Activated CD4-positive, alpha-beta T cell treated with anti-CD3 and anti-CD28 coated beads, Interleukin-2, Interleukin-6, amounts not matched to agents 100 ng/mL and 50 ng/mL, durations not matched to agents 16 hours and 8 hours (primary cell): ENCODE measurements at places on chromosomes 5 and 9.
A peak's percentile ranks its signal among the peaks of the same experiment; 100 is the strongest.

GRCh38 chr5:148147415-148147814, 20.9 kb upstream of the SPINK14 start:
- DNase-seq: no peak

- no peak for DNase-seq
Measured at GRCh38 chr5:82234885-82235284, 43.3 kb downstream of the RPS23 start.

DNA sequence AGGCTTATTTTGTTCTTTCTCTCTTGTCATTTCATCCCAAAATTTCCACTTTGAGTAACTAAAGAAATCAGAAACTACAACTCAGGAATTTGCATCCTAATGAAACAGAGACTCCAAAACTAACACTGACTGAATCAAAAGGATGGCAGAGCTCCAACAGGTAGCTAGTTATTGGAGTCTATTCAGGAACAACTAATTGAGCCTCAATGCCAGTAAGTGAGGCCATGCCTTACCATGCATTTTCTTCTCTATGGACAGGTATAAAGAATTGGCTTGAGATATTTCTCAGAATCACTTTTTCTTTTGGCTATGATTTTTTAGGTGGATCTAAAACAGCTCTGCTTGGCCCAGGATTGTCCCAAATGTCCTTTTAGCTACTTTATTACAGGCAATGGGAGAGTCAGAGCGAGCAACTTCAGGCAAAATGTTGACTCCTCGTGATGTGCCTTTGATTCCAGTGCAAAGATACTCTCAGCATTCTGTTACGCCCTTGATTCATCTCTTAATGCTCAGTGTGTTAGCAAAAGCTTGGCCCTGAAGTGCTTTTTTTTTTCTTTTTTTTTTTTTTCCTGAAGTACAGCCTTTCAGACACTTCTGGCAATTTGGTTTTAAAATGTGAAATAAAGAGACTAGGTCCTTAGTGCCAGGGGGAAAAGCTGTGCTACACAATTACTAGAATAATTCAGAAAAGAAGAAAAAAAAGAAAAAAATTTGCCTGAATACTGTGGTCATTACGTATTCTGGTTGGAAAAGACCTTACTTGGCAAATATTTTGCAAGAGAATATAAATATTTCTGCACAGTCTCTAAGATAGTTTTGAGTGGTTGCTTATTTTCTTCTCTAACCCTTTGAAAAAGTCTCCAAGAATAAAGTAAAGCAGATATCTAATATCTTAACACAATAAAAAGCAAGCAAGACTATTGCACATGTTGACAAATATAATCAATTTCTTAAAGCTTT, 423.7 kb downstream of the ANXA1 start:
- DNase-seq: no peak

DNA sequence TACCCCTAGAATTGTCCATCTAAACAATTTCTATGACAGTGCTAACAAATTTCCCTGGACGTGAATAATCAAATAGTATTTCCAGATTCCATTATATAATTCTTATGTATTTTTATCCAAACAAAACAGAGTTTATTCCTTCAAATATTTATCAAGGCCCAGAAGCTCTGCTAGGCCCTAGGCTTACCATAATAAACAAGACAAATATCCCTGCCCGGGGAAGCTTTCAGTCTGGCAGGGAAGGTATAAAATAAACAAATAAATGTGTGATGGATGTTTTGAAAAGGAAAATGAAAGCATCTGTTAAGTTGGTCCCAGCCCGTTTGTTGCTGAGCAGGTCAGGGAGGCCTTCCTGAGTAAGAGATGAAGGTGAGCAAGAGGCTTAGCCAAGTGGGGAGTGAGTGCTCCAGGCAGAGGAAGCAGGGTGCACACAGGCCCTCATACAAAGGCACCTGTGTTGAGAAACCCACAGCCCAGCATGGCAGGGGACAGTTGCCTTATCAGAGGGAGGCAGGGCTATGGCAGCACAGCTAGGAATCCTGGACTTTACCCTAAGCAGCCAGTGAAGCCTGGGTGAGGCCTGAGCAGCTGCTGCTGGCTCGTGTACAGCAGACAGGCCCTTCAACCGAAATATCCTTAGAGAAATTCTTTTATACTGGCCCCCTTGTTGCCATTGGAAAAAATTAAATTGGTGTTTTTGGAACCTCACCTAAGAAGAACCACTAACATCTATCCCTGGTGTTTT, 7.7 kb upstream of the SLC35D2 start:
- DNase-seq: no peak

- DNase-seq: no peak
Measured at GRCh38 chr5:77697692-77698091, 59.2 kb upstream of the OTP start.

- no peak for DNase-seq
Measured at GRCh38 chr5:60576425-60576824, 123.5 kb downstream of the DEPDC1B start.

GRCh38 chr5:75668445-75668844, 48.8 kb downstream of the POC5 start:
- DNase-seq: no peak

DNA sequence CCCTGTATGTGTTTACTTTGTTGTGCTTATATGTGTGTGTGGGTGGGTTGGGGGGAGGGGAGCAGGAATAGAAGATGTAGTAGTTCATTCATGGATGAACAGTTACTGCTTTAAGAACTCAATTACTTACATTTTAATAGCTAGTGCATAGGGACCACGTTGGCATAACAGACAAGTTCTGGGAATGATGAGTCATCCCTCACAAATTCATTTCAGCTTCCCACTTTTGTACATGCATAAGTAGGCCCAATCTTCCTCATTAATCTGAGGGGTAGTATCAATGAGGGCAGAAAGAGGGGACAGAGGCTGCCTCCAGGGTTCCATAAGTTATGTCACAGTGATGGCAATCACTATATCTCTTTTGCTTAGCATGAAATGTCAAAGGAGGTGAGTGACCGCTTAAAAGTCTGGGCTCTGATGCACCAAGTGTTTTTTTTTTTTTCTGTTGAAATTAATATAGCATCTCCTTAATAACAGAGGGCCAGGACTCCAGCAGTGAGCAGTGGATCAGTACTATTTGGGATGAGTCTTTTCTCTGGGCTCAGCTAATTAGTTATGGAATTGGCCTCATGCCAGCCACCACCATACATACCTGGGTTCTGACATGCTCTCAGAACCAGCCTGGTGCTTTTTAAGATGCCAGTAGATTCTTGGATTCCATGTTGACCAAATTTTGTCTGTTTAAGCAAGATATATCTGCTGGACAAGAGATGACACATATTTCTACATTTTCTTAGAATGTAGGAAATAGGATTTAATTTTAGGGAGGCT, 37.1 kb downstream of the PRDM6 start:
- no peak for DNase-seq

- peak; percentile 75 for DNase-seq
Measured at GRCh38 chr5:131389096-131389868, 125.4 kb downstream of the CDC42SE2 start.

DNA sequence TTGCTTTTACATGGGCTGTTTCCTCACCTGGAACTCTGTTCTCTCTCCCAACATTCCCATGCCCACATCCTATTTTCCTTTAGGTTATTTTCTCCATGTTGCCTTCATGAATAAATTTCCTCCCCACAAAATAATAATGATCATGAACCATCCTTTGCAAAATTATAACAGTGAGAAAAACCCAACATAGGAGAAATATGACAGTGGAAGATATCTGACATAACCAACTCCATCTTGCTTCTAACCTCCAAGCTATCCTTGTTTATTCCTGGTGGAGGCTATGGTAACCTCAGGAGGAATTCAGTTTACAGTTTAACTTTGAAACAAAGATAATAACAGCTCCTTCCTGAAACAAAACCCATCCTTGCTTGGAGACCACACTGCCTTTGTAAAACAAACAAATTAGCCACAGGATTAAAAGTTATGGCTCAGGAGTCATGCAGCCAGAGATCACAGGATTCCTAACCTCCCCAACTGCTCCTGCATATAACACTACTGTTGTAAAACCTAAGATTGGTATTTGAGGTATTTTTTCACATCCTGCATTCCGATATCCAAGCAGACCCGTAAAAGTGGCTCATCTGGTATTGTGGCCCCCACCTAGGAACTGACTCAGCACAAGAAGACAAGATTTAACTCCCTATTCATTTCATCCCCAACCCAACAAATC, 212.4 kb downstream of the TRIM32 start:
- no peak for DNase-seq

- DNase-seq: no peak
Measured at GRCh38 chr5:76325326-76325725, 77.8 kb upstream of the IQGAP2 start.

DNA sequence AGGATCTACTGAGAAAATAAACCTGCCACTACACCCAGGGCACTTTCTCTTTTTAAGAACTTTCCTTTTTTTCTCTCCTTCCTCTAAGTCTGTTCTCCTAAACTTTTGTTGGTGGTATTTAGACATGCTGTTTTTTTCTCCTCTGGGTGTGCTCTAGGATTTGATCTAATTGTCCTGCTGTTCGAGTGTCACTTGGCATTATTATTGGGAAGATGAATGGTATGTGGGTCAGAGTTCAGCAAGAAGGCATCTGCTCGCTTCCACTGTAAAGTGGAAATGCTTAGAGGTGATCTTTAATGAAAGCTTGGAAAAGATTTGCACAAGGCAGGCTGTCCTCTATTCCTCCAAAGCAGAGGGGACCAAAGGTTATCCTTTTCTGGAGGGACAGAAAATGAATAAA, 1.3 kb upstream of the PLPPR1 start:
- DNase-seq: no peak

DNA sequence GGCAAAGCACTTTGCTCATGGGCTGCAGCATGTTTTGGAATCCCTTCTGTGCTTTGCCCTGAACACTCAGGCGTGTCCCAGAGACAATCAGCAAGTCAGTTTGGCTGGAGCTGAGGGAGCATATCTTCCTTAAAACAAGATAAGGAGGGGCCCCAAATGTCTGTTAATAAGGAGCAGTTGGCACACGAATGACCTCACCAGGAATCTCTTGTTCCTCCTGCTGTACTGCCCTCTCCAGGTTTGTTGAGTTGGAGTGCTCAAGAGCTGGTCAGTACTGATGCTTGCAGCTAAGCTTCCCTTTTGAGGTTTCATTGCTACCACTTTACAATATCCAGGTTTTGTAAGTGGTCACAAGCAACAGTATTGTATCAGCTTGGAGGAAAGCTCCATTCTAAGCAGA, 101.3 kb upstream of the EGFLAM start:
- no peak for DNase-seq

DNA sequence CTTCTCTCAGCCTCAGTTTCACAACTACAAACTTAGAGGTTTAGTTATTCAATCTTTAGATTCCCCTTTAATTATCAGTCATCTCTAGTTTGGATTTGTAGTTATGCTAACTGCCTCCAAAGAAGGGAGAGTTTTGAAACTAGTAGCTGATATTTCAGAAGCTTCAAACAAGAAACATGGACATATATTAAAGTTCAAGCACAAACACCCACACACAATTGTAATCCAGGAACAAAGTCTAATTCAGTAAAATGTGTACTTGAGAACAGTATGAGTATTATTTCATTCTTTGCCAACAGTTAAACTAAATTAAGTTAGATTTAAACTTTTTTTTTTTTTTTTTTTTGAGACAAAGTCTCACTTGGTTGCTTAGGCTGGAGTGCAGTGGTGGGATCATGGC, 71.2 kb upstream of the ABCA1 start:
- no peak for DNase-seq

DNA sequence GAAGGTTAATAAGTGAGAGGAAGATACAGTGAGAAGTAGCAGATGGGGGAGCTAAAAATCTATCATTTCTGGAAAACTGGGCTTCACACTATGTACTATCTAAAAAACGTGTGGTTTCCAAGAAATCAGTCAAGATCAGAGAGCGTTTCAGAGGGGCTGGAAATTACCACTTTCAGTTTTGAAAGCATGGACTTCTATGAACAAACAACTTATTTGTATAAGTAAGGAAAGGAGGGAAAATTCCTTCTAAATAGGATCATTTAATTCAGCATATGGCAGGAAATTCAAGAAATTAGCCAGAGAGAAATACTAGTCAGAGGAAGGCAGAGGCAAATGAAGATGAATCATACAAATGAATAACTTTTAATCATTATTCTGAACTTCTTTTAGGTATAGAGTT, 11.3 kb downstream of the TNC start:
- DNase-seq: no peak

- peak; percentile 62 for DNase-seq
Measured at GRCh38 chr5:169702693-169703481, 65.8 kb downstream of the DOCK2 start.

GRCh38 chr5:93340881-93341280, 240.1 kb downstream of the NR2F1-AS1 start:
- no peak for DNase-seq

GRCh38 chr5:2006971-2007291, 124.2 kb upstream of the IRX4 start:
- no peak for DNase-seq

DNA sequence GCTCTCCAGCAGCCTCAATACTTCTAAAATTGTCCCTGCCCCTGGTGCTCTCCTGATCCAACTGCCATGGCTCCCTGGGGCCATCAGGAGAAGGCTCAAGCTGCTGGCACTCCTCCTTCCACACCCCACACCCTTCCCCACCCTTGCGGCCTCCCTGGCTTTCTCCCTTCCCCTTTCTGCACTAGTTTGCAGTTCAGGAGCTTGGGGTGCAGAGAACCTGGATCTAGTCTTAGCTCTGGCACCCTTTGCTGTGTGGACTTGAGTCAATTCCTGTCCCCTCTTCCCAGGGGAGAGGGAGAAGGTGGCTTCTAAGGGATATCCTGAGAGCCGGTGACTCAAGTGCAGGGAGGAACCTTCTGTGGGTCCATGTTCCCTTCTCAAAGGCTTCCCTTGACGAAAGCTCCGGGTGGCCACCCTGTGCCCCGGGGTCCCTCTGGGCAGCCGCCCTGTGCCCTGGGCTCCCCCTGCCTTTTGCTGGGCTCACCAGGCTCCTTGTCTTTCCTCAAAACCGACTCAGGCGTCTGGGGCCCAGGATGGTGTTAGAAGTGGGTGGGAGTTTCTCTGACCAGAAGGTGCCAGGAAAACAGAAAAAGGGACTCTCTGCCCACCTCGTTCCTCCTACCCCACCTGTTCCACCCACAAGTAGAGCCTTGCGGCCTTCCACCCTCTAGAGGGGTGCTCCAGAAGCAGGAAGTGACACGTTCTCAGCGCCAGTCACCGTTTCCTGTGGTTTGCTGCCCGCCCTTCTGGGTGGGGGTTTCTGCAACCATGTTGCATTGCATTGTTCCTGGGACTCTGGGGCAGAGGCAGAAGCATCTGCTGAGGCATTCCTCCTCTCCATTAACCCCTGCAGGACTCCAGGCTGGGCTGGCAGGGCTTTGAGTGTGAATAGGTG, 15.0 kb downstream of the GLIPR2 start:
- peak; percentile 93 for DNase-seq

- no peak for DNase-seq
Measured at GRCh38 chr5:158164296-158165047, 305.5 kb upstream of the CLINT1 start.
